ENCODE measurements at places on chromosomes 3 and 15.

DNA sequence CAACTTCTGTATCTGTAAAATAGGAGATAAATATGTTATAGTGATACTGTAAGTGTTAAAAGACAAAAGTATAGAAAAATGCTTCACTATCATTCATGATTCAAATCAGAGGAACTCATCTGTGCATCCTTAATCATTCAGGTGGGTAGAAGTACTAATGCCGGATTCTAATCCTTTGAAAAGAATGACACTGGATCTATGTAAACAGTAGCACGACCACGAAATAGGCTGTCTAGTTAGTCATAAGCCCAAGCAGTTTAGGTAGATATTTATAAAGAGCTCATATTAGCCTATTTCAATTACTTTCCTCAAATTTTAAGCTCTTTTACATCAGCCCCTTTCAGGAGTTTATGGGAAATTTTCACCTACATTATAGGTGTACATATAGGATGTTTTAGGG is 437.9 kb downstream of the SOX2 start:
- no peak for DNase-seq

DNA sequence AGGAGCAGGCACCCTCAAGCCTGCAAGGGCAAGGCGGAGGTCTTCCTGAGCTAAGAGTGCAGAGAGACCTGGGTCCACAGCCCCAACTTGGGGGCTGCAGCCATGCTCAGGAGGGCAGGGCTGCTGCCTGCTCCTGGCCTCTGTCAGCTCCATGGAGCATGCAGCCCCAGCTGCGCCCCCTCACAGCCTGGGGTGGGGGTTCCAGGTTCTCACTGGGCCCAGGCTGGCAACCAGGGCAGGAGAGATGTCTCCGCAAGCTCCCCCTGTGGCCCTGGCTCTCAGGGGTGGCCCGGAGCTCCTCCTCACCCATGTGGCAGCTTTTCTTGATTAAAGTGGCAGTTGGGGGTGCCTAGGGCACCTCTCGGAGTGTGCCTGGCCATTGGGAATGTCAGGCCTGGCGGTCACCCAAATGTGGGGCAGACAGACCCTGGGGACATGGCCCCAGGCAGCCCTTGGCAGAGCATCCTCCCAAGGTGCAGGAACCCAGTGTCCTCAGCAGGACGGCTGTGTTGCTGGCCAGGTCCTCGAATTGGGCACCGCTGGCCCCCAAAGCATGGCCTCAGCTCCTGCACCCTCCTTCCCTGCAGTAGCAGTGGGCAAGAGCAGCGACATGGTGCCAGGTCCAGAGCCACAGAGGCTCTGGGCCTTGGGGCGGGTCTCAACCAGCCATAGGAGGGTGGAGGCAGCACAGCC is 210.1 kb upstream of the MLF1 start:
- no peak for DNase-seq

- peak; percentile 80 for DNase-seq
These were observed 10.5 kb downstream of the ISG20 start for GRCh38 chr15:88649286-88649733.

GRCh38 chr3:143586576-143586975 is 261.7 kb downstream of the SLC9A9 start:
- no peak for DNase-seq

- DNase-seq: no peak
These were observed 29.6 kb upstream of the SGO1 start for GRCh38 chr3:20215636-20216035.

- DNase-seq: no peak
These were observed 221.7 kb upstream of the TLE3 start for GRCh38 chr15:70319466-70319865.

DNA sequence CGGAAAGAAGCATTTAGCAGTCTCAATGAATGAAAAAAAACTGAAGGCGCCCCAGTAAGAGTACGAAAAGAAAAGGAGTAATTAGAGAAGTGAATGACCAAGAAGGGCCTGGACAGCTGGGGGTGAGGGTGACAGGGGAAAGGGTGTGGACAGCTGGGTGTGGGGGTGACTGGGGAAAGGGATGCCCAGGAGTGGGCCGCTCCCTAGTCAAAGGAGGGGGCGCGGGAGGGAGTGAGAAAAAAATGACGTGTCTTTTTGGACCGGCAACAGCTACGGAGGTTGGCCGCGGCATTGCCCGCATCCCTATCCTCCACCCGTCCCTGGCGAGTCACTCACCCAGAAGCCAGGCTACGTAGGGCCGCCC is 274 bp upstream of the ZCWPW2 start:
- no peak for DNase-seq

GRCh38 chr15:57138349-57138788 is 219.9 kb downstream of the TCF12 start:
- peak; percentile 37 for DNase-seq

DNA sequence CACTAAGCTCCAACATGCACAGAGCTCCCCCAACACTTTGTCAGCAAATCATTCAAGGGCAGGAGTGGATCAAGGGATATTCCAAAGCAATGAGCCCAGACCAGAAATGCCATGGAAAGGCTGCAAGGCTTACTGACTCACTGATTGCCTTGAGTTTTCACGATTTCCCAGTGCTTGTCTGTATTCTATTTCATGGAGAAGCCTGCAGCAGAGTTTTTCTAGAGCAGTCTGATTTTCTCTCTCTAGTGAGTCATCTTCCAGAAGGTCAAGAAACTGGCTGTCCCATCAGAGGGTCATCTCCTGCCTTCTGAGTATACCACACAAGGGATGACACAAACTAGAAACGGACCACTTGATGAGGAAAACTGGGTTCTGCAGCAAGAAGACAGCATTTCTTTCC is 16.5 kb downstream of the LMCD1 start:
- no peak for DNase-seq

- no peak for DNase-seq
These were observed 65.1 kb downstream of the MEGF11 start for GRCh38 chr15:66188464-66188863.

DNA sequence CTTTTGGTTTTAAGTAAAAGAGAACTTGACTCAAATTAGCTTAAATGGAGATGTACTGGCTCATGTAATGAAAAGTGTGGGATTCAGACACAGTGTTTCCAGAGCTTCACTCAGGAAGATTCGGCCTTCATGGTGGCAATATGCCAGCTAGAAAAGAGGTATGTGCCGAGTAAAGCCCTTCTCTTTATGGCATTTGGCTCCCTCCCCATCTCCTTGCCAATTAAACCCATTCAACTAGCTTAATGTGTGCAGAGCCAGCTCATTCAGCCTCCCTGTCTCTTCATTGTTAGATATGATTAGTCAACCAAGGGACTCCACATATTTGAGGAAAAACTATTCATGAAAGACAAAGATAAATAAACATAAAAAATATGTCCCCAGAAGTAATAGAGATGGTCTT is 15.0 kb upstream of the TRANK1 start:
- peak; percentile 39 for DNase-seq

GRCh38 chr15:66221126-66221525 is 32.4 kb downstream of the MEGF11 start:
- no peak for DNase-seq

DNA sequence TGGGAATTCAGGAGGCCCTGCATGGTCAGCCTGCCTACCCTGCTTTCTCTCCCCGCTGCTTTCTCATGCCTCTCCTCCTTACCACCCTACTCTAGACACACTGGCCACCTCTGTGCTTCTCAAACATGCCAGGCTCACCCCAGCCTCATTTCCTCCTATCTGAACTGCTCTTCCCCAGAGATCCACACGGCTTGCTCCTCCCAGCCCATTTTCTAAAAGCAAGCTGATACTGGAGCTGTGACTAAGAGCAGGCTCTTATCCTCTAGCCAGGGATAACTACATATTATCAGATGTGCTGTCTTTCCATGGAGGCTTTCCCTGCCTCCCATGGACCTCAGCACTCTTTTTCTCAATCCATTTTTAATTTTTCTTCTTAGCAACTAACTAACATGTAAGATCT is 85.9 kb downstream of the BOC start:
- DNase-seq: no peak

- DNase-seq: no peak
These were observed 3.2 kb downstream of the TNIK start for GRCh38 chr3:171456765-171457606.

DNA sequence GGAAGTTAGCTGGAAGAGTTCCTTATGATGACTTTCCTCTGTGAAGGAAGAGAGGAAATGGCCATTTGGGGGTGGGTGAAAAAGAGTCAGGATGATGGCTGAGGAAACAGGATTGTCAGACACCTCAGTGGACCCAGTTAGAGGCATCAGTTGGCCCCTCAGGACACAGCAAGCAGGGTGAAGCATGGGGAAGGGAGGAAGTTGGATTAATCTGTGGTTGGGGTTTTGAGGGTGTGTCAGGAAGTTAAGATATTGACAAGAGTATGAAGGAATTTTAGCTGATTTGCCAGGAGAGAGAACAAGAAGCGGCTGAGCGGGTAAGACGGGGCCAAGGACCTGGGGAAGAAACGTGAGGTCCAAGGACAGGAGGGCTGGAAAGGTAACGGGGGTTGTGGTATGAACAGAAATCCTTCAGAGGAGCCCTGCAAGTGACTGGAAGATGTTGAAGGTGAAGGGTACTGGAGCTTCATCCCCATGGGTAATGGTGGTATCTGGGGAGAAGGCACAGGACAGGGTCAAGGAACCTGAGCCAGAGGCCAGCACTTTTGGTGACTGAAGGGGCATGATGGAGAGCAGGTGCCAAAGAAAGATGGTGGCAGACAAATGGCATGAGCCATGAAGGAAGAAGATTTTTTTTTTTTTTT is 2.7 kb downstream of the UQCC5 start:
- DNase-seq: no peak

- DNase-seq: peak; percentile 61
These were observed 35.1 kb downstream of the USP3 start for GRCh38 chr15:63539521-63539920.

DNA sequence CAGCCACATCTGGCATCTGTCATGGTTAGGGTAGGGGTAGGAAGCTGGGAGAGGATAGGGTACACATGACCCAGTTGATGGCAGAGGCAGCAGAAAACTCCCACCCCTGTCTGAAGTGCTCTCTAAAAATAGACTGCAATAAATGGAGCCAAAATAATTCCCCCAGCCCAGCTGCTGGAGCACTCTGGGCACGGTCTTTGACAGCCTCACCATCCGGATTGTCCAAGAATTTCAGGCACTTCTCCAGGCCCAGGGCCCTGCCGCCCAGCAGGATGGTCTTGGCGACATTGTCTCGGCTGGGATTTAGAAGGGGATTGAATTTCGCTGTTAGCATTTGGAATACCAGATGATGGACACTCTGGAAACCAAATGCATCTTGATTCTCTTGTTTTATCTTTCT is 103.7 kb downstream of the IQSEC1 start:
- no peak for DNase-seq

GRCh38 chr3:6719999-6720398 is 140.9 kb upstream of the GRM7 start:
- DNase-seq: no peak

DNA sequence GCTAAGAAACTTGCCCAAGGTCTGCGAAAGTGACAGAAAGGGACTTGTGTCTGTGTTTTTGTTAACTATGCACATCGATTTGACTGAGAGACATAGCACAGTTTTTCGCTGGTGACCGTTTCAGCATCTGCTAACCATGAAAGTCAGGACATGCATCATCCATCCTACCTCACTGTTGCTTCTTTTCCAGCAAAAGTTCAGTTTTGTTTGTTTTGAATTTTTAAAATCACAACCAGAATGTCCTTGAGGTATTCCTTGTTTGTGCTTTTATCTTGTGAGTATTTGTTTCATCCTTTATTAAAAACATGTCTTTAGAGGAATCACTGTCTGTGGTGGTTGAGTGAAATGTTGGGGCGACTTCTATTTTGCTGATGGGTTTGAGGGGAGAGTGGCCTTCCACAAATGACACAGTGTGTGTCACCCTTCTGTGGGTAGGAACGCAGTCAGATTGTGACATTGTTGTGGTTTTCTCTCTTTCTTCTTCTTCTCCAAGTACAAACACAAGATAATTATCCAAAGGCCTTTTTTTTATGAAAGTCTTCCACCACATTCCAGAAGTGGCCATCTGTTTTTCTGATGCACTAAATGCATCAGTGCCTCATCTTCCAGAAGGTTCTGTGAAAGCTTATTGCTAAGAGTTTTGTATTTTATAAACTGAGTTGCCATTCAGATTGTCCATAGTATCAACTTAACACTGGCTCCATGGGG is 214.4 kb upstream of the NR2E3 start:
- DNase-seq: no peak

DNA sequence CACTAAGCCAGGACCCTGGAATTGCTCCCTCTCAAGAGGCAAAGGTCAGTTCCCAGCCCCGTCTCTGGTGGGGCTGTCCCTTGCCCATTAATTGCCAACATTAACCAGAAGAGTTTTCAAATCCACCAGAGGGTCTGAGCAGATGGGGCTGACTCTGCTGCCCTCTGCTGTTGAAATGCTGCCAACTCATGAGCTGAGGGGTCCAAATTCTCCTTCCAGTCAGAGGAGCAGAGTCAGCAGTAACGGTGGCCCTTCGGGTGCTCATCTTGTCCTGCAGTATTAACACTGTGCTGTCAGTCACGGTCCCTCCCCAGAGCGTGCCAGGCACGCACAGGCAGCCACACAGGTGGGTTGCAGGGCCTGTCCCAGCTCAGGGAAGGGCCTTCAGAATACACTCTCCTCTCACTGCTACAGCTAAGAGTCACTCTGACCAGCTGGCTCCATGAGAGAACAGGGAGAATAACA is 10.7 kb upstream of the SPTBN5 start:
- DNase-seq: peak; percentile 85

GRCh38 chr3:46998121-46998851 is 18.8 kb downstream of the NBEAL2 start:
- peak; percentile 79 for DNase-seq

DNA sequence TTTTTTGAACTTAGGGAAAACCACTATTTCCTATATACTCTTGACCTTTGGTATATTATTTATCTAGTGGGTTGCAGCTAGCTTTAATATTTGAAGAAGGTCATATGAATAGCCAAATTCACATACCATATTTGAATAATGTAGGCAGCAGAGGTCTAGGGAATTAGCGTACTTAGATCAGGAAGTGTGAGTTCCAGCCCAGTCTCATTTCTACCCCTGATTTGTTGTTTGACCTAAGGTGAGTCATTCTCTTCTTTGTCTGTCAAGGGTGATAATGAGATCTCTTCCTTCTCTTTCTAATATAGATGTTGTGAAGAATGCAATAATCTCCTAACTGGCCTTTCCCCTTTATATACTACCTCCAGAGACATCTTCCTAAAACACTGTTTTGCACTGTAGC is 36.6 kb upstream of the ZPLD1 start:
- no peak for DNase-seq

GRCh38 chr3:197522183-197522715 is 33.5 kb downstream of the BDH1 start:
- DNase-seq: no peak
